ENCODE measurements at places on chromosomes 13 and 19.
A peak's percentile ranks its signal among the peaks of the same experiment; 100 is the strongest.

DNA sequence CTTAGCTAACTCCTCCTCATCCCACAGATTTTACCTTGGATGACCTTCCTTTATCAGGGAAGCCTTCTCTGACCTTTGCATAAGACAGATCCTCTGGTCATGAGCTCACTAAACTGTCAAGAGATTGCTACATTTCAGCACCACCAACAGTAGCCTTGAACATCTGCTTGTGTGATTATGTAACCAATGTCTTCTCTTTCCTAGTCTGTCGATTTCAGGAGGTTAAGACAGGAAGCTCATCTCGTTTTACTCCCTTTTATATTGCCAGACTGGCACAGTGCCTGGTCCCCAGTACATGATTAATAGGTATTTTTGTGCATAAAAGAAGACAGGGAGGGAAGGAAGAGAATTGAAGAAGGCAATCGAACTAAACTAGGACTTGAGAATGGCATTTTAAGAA is 1697.7 kb downstream of the EFNB2 start:
- no peak for DNase-seq

DNA sequence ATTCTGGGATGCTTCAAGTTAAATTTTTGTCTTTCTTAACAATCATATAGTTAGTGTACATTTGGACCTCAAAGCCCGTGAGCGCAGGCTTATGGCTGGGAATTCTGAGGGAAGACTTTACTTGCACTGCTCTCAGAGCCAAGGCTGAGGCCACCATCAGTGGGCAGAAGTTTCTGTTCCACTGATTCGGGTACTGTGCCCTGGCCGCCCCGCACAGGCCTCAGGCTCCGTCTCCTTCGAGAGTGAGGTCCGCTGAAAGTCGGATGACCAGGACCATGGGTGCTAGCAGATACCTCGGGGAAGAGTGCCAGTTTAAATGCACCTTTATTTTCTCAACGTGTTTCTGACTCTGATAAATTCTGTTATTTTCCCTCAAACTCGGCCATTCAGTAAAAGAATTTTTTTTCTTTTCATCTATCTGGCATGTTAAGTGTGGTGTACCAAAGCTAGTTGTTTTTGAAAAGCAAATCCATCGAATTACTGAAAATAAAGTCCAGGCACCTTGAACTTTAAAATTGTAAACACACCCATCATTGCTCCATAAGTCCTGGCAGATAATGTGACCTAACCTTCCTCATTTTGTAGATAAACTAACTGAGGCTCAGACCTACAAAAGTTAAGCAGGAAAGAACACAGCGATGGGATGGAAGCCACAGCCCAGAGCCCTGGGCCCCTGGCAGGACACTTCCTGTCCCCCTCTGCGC is 126.7 kb downstream of the SOX1 start:
- DNase-seq: no peak

DNA sequence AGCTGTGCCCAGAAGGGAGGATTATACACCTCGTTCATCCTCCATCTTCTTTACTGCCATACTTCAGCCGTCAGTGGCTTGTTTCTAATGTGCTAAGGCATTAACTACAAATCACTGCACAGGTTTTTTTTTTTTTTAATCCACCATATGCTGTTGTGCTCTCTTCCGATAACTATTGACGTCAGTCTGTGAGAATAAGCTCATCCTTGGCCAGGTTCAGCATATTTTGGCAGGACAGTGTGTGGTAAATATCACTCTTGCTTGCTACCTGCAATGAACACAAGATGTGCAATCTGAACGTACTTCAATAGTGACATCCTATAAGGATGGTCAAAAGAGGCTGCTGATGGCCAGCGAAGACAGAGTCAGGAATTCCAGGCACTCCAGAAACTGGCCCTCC is 2030.7 kb upstream of the PCDH20 start:
- no peak for DNase-seq

GRCh38 chr13:111950697-111951096 is 116.3 kb upstream of the SOX1 start:
- no peak for DNase-seq

DNA sequence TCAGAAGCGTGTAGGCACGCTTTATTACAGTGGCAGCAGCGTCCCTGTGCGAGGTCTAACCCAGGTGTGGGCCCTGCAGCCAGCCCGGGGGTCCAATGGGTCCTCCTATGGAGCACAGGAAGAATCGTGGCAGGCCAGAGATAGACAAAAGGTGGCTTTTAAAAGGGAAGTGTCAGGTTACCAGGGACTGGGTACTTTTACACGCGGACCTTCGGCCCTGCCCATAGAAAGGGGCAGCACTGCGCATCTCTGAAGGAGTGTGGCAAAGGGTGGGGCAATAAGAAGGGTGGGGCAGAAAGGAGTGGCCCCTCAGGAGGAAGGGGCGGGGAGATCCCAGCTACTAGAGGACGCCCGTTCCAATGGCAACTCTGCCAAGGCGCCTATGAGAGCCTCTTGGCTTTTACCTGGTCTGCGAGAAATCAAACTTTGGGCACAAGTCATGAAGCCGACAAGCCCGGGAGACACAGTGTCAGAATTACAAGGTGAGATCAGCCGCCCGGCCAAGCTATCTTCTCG is 1419.8 kb downstream of the UQCRFS1 start:
- DNase-seq: peak; percentile 67

- no peak for DNase-seq
Observed at GRCh38 chr19:45041125-45041524, 2.3 kb downstream of the CLASRP start.

GRCh38 chr13:106573284-106573846 is 5.4 kb upstream of the ARGLU1 start:
- DNase-seq: no peak

- DNase-seq: no peak
Observed at GRCh38 chr13:36131222-36131930, at the start of gene DCLK1. DCLK1 (minus strand) TSS chr13:36131382.

DNA sequence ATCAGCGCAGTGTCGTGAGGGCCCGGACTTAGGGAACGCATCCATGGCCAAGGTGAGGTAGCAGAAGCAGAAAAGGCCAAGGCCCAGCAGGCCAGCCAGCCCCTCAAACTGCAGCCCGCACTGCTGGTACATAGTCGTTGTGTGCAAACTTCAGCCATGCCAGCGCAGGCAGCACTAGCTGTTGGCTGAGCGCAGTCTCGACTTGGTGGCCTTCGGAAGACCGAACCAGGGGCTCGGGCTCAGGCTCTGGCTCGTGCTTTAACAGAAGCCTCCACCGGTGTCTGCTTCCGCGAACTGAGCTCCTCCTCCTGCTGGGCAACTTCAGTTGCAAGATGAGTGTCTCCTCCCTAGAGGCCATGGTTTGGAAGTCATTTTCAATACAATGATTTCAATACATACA is 157.5 kb downstream of the DNAJC15 start:
- no peak for DNase-seq

GRCh38 chr13:75256922-75257321 is 225.0 kb downstream of the TBC1D4 start:
- peak; percentile 14 for DNase-seq

- DNase-seq: no peak
Observed at GRCh38 chr19:47694466-47695273, 18.6 kb upstream of the EHD2 start.

- no peak for DNase-seq
Observed at GRCh38 chr13:40776232-40776631, 5.2 kb upstream of the MRPS31 start.

DNA sequence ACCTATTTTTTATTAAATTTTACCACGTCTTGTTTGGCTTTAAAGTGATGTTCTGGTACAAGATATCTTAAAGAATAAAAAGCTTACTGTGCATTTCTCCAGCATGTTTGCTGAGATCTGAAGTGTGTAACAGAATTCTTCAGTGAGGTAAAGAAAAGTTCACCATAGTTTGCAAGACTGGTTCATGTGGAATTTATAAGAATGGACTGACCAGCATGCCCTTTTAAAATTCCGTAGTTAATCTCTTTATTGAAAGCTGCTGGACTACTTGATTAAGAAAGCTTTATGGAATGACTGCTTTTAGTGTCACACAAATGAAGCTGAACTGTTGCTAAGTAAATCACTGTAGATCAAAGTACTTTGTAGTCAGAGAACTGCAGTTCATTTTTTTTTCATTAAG is 119.2 kb downstream of the GPC6 start:
- no peak for DNase-seq

DNA sequence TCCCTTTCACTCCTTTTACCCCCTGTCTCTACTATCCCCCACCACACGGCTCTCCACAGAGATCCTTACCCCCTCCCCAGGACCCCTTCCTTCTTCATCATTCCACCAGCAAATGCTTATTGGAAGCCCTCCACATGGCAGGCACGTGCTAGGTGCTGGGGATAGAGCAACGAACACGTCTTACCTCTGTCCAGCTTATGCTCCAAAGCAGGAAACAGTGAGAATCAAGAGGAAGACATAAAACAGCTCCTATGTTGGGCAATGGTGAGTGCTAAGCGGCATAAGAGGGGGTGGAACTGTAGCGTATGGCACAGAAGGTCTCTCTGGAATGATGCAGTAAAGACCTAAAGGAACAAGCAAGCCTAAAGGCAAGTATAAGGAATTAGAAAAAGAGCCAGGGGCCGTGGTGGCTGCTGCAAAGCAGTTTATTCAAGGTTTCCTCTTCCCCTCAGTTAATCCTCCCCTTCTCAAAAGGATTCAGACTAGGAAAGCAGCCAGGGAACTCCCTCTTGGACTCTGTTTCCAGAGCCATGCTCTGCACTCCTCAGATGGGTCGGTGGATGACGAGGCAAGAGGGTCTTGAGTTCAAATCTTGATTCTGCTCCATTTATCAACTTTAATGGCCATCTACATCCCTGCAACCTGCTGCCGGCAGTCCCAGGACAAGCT is 289.4 kb downstream of the FOXO1 start:
- DNase-seq: no peak

- no peak for DNase-seq
Observed at GRCh38 chr13:30108216-30108912, 199.0 kb downstream of the KATNAL1 start.

- DNase-seq: no peak
Observed at GRCh38 chr13:36750046-36750445, 69.0 kb upstream of the RFXAP start.

DNA sequence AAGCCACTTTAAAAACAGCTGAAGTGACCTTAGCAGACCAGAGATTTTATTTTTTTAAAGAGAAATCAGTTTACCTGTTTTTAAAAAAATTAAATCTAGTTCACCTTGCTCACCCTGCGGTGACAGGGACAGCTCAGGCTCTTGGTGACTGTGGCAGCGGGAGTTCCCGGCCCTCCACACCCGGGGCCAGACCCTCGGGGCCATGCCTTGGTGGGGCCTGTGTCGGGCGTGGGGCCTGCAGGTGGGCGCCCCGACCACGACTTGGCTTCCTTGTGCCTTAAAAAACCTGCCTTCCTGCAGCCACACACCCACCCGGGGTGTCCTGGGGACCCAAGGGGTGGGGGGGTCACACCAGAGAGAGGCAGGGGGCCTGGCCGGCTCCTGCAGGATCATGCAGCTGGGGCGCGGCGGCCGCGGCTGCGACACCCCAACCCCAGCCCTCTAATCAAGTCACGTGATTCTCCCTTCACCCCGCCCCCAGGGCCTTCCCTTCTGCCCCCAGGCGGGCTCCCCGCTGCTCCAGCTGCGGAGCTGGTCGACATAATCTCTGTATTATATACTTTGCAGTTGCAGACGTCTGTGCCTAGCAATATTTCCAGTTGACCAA is 10.8 kb downstream of the PLPPR3 start:
- no peak for DNase-seq

DNA sequence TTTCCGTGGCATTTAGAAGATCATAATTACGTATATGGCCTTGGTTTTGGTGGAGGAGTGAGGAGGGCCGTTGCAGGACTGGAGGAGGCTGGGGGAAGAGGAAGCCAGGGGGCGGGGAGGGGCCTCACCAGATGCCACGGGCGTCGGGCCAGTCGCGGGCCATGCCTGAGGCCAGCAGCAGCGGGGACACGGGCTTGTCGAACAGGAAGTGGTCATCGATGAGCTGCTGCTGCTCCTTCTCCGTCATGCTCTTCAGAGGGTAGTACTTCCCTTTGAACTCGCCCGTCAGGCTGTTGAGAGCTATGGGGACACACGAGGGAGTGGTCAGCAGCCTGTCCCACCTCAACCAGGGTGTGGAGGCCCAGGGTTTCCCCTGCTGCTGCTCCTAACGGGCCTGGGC is 11.1 kb downstream of the CKM start:
- no peak for DNase-seq

DNA sequence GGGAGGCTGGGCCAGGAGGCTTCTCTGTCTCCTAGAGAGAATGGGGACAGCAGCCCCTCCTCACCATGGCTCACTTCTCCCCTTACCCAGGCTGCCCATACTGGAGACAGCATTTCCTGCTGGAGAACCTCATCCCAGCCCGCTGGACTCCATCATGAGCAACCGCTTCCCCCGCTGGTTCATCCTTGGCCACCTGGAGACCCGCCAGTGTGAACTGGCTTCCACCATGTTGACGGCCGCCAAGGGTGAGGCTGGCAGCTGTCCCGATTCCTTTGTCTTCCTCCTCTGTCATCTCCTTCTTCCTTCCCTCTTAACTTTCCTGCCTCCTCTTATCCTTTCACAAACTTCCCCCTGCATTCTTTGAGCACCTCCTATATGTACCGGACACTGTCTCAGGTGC is 28.0 kb downstream of the ZSWIM4 start:
- DNase-seq: no peak

GRCh38 chr19:46368116-46368515 is 21.2 kb downstream of the PPP5C start:
- DNase-seq: no peak
